ENCODE measurements at places on chromosomes 2 and 18. TPM values are rescaled to one million over a fixed set of nuclear protein-coding genes. Genes with fewer than 3 reads are reported as not detected.

DNA sequence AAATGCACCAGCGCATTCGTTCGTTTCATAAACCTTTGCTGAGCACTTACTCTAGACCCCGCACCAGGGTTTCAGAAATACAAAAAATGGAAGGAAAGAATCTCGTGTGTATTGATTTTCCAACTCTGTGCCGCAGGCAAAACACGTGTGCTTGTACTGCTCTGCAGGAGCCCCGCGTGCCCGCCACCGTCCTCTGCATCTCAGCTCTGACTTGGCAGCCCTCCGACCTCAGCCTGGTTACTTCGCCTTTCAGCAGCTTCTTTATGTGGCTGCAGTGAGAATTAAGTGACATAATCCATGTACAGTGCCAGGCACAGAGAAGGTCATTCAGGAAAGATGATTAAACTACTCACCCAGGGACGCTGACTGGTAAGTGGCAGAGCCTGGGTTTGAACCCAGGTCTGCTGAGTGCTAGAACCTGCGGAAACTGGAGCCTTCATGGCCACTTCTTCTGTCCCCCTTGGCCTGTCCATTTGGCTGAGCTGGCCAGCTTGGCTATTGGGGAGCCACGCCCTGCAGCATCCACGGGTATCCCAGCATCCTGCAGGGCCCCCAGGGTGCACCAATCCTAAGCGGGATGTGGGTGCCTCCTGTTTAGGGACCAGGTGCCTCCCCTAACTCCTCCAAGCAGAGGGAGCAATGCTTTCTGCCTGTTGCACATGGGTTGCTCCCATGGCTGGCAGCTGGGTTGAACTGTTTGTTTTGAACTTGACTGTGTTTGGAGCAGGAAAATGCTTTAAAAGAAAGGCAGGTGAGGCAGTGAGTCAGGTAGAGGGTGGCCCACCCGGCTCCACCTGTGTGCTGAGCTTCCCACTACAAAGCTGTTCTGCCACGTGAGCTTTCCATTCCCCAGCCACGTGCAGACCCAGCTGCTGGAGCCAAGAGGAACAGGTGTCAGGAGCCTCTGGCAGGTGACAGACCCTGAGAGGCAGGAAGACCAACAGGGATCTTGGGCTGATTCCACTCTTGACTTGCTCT lies 34.3 kb downstream of the INHBB start:
- DNase-seq, result no peak

DNA sequence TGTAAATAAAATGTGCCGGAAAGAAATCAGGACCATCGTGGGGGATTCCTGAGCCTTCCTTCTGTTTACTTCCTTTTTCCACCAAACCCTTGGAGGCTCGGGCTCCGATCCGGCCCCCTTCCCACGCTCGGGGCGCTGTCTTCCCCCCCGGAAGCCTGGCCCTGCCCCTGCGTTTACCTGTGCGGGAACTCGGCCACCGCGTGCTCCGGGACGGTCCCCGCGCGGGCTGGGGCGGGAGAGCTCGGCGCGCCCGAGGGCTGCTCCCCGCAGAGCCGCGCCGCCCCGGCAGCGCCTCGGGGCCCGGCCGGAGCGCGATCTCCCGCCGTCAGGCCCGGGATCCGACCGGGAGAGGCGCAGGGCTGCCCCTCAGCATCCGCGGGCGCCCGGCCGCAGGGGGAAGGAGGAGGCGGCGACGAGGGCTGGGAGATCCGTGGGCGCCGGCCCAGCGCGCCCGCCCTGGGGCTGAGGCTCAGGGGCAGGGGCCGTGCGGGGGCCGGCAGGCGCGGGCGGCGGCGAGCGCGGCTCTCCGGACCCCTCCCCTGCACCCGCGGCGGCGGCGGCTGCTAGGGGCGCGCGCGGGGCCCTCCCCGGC lies 435 bp downstream of the ADCY3 start:
- DNase-seq, result peak; percentile 22

DNA sequence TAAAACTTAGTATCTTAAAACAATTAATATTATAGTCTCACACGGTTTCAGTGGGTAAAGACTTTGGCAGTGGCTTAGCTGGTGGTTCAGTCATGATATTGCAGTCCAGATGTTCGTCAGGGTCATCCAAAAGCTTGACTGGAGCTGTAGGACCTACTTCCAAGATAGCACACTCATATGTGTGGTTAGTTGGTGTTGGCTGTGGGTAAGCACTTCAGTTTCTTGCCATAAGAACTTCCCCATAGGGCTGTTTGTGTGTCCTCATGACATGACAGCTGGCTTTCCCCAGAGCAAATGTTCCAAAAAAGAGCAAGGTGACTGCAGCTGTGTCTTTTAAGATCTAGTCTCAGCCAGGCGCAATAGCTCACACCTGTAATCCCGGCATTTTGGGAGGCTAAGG lies 48.5 kb upstream of the EPC2 start:
- DNase-seq, result no peak

DNA sequence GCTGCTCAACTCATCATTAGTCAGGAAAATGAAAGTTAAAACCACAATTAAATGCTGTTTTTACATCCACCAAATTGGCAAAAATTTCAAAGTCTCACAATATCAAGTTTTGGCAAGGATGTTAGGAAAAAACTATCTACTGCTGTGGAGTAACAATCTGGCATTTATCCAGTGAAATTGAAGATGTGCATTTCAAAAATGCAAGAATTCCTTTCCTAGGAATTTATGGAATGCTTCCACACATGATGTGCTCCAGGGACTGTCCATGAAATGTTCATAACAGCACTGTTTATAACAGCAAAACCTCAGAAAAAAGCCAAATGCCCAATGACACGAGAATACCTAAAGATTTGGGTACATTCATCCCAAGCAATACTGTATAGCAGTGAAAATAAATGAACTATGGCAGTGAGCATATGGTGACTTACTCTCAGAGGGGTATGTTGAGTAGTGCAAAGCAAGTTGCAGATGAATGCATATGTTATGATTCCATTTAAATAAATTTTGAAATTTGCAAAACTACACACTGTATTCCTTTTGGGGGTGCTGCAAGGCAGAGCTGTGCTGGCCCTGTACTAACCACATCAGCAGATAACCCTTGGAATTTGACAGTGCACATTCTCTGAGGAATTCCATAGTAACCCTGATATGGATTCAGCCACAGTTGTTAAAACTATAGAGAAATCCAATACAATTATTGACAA lies 41.3 kb upstream of the GYPC start:
- DNase-seq, result no peak

GRCh38 chr2:33909945-33910695 lies 311.0 kb upstream of the FAM98A start:
- no peak for DNase-seq

DNA sequence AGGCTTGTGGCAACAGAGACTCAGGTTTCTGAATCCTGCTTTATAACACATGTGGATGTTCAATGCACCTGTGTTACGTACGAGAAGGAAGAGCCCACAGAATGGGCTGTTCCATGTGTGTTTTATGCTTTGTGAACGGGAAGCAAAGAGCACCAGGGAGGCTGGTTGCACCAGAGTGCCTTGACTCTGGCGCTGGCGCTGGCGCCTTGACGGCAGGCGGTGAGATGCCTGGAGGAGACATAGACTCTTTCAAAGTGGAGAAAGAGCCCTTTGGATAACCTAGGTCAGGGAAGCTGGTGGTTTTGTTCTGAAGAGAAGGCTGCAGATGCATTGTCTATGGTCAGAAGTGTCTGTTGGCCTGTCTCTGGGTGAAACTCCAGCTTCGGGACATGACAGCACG lies 80.2 kb upstream of the APCDD1 start:
- DNase-seq, result no peak

DNA sequence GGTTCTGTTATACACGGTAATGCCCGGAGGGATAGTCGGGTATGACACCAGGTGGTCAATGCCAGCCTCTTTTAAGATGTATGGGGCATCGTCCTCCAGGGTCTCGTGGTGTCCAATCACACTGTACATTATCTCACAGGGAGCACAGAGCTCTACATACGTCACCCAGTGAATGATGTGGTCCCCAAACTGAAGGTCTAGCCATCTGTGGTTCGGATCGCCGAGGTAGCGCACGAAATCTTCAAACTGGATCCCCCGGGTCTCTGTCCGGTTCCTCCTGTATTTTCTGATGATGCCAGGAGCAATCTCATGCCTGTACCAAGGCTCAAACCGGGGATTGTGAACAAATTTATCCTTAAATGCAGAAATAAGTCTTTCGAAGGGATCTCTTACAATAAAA lies 24.1 kb downstream of the CHST10 start:
- DNase-seq, result no peak

GRCh38 chr2:70931376-70932000 lies 4.2 kb upstream of the ATP6V1B1 start:
- no peak for DNase-seq

- no peak for DNase-seq
Observed at GRCh38 chr2:128797533-128797932, 478.9 kb upstream of the HS6ST1 start.

GRCh38 chr2:95115418-95115817 lies 6.2 kb downstream of the MRPS5 start:
- peak; percentile 35 for DNase-seq

Gene RAD51AP2
- polyA plus RNA-seq, result not detected

GRCh38 chr18:11839556-11839955 lies 11.7 kb upstream of the CHMP1B start:
- DNase-seq, result no peak

DNA sequence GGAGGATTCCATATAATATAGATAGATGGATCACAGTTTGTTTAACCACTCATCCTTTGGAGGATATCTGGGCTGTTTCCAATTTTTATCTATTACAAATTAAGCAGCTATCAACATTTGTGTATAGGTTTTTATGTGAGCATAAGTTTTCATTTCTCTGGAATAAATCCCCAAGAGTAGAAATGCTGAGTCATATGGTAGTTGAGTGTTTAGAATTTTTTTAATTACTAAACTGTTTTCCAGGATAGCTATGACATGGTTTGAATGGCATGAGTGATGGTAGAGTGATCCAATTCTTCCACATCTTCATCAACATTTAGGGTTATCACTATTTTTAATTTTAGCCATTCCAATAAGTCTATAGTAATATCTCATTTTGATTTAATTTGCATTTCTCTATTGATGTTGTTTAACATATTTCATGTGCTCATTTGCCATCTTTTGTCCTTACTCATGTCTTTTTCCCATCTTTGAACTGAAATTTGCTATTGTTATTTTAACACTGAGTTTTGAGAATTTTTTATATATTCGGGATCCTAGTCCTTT lies 31.4 kb downstream of the ABCB11 start:
- no peak for DNase-seq

GRCh38 chr2:222424276-222424728 lies at the start of gene SGPP2:
SGPP2 (plus strand) TSS chr2:222424543; CDS start chr2:222424603, 60 bp downstream.
- no peak for DNase-seq

Gene ANO7
- polyA plus RNA-seq, result not detected

DNA sequence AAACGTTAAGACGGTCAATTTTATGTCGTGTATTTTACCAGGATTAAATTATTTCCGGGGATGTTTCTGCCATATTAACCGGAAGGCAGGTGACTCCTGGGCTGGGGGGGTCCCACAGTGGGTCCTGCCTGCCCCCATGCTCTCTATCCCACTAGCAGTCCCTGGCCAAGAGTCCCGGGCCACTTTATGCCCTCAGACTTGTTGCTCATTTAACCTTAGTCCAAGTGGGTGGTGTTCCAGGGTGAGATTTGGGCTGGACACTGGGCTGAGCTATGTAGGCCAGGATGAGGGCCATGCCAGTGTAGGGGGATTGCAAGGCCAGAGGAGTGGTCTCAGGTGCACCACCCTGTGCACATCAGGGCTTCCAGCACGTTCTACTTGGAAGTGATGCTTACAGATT lies 24.1 kb downstream of the TWIST2 start:
- DNase-seq, result no peak

Gene SGPP2
- polyA plus RNA-seq, result not detected

DNA sequence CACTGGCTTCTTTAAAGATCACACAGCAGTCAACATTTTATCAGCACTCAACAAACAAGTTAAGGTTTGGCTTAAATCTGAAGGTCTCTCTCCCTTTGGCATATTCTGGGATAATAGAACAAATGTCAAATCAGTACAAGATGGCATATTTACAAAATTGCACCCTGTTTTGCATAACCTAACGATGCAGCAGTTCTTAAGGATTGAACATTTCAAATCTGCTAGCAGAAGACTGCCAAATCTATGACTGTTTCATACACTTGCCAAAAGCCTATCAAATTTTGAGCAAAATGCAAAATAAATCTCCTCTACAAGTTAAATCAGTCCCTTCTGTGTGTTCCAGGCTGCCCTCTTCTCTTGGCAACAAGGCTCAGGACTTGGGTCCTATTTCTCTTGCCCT lies 73.6 kb downstream of the DPP4 start:
- DNase-seq, result no peak

Data from naive B cell (primary cell).